ENCODE measurements at places on chromosomes 16 and 17. TPM values are rescaled to one million over a fixed set of nuclear protein-coding genes. Genes with fewer than 3 reads are reported as not detected.

The ABCA9 gene
- polyA plus RNA-seq: 0.45 TPM

The KCNJ16 gene
- 163 TPM for polyA plus RNA-seq

The SBK1 gene
- polyA plus RNA-seq: 1.4 TPM

The PLA2G10 gene
- not detected for polyA plus RNA-seq

- no peak for DNase-seq
These were observed 781.6 kb upstream of the SOX9 start for GRCh38 chr17:71339206-71339605.

DNA sequence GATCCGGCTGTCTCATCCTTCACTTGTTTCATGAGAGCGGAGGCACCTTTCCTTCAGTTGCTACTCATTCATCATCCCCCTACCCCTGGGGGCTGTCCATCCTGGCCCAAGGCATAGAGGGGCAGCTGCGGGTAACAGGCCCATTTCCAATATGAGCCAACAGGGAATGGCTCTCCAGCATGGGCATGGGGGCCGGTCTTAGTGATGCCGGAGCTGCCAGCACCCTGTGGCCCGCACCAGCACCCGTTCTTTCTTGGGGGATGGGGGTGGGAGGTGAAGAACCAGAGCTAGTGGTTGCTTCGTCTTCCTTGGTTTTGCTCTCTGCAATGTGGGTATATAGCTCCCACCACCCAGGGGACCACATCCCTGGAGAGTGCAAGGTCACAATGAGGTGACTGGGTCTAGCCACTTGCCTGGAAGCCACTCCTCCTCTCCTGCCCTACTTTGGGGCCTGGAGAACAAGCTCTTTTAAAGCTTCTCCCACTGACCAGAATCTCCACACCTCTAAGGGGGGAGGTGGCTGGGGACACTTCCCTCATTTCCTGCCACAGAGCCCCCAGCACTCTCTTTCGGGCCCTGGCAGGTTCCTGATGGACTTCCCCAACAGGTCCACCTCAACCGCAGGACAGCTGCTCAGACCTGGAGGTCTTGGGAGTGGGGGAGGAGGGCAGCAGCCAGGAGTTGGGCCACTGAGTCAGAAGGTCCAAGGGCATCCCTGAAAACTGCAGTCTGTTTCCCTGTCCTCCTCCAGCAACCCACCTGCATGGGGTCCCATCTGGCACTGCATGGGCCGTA lies 11.9 kb upstream of the TBX2 start:
- DNase-seq: no peak

DNA sequence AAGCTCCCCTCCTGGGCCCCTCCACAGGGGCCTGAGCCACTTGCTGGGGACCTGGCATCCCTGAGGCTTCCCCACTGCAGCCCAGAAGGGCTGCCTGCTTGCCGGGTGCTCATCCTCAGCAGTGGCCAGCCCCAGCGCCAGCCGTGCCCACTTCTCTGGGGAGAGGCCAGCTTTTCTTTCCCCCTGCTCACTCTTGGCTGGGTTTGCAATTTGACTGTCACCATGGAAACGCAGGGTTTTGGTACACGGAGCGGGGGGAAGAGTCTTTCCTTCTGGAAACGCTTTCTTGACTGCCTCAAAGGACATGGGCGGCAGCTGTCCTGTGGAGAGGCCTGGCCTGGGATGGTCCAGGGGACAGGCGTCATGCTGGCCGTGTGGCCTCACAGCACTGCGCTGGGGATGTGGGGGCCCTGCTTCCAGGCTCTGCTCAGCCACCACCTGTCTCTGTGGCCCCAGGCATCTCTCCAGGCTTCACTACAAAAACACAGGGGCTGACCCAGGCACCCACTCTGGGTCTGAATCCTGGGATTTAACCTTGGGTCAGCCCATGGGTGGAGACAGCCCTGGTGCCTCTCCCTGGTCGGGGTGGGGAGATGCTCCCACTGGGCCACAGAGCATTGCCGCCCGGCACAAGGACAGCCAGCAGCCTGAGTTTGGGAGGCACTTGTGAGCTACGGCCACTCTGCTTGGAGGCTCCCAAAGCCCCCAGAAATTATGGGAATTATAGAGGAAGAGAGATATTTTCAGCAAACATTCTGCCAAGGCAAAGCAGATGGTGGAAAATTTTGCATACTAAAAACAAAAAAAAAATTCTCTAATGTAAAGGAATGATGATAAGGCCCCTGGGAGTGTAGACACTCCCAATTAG lies 45.9 kb upstream of the DOC2B start:
- DNase-seq: peak; percentile 42

DNA sequence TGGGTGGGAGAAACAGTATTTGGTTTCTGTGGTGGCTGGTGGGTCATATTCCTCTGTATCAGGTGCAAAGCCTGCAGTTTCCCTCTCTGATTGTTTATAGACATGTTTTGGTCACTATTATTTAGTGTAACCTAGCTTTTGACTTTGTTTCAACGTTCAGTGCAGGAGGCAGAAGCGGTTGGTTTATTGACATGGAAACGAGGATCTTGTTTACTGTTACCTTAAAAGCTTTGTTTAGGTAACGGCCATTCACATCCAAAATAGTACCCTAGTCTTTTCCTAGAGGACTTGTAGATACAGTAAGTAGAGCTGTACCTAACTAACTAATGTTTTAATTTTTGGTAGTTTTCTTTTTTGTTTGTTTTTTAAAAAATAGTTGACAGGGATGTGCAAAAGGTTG lies 3.5 kb downstream of the MSI2 start:
- no peak for DNase-seq

GRCh38 chr17:48726114-48726915 lies 2.2 kb downstream of the HOXB13 start:
- DNase-seq: no peak

GRCh38 chr17:74814453-74814852 lies 38.3 kb upstream of the NAT9 start:
- no peak for DNase-seq

DNA sequence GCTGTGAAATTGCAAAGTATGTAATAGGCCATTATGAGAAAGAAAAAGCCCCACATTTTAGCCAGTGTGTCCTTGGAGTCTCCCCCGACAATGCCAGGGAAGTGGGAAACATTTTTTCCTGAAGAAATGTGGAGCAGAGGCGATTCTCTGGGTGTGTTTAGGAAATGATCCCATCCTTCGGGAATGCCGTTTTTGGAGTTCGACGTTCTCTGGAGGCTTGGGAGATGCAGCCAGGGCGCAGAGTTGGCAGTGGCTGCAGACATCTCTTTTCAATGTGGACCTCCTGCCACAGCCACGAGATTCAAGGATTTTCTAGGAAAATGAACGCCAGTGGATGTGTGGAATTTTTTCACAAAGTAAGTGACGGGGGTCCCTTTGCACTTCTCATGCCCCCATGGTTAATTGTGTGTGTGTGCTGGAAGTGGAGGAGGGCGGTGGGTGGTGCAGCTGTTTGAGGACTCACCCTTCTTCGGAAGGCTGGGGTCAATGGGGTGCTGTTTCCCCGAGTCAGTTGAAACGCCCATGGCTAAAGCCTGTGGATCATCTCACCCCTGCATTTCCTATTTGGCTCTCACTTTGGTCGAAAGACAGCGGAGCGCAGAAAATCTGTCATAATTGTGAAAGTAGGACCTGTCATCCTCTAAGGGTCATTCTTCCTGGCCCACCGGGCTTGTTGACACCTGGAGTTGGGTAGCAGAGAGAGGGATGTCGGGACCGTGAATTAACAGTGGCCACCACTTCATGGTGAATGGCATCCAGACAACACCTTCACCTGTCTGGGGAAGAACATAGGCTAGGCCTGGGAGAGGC lies 73.2 kb downstream of the CMIP start:
- no peak for DNase-seq

DNA sequence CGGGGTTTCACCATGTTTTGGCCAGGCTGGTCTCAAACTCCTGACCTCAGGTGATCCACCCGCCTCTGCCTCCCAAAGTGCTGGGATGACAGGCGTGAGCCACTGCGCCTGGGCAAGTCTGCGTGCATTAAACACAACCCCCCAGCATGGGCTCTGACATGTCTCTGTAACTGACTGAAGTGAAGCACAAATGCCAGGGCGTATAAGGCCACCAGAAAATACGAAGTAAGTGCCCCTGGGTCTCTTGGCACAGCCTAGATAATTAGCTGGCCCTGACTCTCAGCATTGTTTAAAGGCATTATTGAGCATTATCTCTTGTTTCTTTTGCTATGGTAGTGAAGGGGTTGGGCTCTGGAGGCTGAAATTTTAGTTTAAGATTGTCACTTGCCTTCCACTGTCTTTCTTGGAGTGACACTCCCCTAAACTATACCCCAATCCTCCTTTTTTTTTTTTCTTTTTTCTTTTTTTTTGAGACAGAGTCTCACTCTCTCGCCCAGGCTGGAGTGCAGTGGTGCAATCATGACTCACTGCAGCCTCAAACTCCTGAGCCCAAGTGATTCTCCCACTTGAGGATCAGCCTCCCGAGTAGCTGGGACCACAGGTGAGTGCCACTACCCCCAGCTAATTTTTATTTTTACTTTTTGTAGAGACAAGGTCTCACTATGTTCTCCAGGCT lies 8.2 kb upstream of the SEC14L1 start:
- no peak for DNase-seq

GRCh38 chr17:27608328-27609230 lies 22.4 kb upstream of the LGALS9 start:
- DNase-seq: no peak

DNA sequence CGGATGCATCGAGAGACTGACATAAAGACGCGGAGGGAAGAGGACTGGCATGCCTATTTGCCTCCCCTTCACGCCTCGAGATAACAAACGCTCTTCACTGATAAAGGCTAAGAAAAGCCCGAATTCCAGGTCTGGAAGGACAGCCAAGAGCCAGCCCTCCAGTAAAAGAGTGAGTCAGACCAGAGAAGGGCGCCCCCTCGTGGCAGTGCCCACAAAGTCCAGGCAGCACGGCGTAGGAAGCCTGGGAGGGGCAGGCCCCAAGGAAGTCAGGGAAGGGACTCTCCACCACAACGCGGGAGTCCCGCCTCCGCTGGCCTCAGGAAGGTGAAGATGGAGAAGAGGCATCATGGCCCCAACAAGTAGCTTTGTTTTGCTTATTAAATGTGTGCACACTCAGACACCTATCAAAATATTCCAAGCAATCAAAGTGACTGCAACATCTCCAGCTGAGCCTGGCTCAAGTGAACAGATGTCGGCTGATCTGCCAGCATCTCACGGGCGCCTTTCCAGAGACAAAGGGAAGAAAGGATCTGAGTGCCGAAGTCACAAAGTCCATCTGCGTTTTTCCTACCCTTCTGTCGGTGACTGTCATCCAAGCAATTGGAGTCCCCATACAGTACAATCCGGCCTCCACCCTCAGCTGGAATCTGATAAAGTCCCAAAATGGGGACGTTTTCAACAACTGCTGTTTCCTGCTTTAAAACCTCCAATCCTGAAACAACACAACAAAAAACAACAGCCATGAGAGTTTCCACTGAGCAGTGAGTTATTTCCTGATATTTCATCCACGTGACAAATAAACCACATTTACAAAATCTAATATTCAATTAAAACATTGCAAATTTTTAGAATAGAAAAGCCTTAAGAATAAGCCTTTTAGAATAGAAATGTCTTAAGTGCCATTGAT lies 20.4 kb upstream of the SLC38A8 start:
- DNase-seq: peak; percentile 73

GRCh38 chr17:74770498-74771318 lies 5.4 kb downstream of the NAT9 start:
- DNase-seq: peak; percentile 86

DNA sequence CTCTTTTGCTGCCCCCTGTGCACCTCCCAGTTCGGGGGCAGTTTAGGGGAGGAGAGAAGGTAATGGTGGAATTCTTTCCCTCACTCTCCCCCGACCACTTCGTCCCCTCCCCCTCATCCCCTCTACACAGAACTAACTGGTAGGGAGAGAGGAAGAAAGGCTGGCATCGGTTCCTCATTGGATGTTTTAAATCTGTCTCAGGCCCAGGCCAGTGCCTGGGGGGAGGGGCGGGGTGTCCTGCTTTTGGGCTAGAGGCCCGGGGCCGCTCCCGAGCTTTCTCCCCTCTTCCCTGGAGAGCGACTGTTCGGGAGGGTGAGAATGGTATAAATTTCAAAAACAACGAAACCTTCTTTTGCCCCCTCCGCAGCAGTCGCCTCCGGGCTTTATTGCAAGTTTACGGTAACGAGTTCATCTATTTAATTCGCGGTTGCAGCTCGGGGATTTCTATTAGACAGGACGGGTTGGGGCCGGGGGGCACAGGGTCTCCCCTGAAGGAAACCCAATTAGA lies at the start of gene PRAC2:
TSS of gene PRAC2 (plus strand) at position 271 of the 508 bp plus-strand sequence. CDS start 1,226 bp downstream, outside the sequence.
- DNase-seq: no peak

GRCh38 chr16:53962041-53962440 lies 258.1 kb downstream of the FTO start:
- no peak for DNase-seq

GRCh38 chr17:4017377-4017776 lies 53.1 kb upstream of the ATP2A3 start:
- DNase-seq: no peak

All from kidney (tissue), 22 donors.